Epithelial cell of alveolus of lung (primary cell): ENCODE measurements at places on chromosomes 2 and 18. TPM values are rescaled to one million over a fixed set of nuclear protein-coding genes. Genes with fewer than 3 reads are reported as not detected.

The DLGAP1 gene
- total RNA-seq, result under 0.01 and 0.64 TPM in 2 replicates

The LYPD1 gene
- 0.64 and 26.1 TPM in 2 replicates for total RNA-seq

The ANAPC1 gene
- 23.2 and 28.8 TPM in 2 replicates for total RNA-seq

The CDCA7 gene
- 9.0 and 17.3 TPM in 2 replicates for total RNA-seq

The ABCG5 gene
- total RNA-seq, result not detected in 2 replicates

The ACADL gene
- total RNA-seq, result under 0.01 TPM in 1 of 2 replicates, not detected in the other

The GPD2 gene
- 25.2 and 31.0 TPM in 2 replicates for total RNA-seq

The MAP3K2 gene
- total RNA-seq, result 20.2 and 30.6 TPM in 2 replicates

The SELENOI gene
- 15.3 and 18.1 TPM in 2 replicates for total RNA-seq

The EML6 gene
- 0.65 TPM in 1 of 2 replicates, not detected in the other for total RNA-seq

The ZNF892 gene
- 2.2 and 5.7 TPM in 2 replicates for total RNA-seq

The OTOS gene
- not detected in 2 replicates for total RNA-seq

The IL36G gene
- not detected in 2 replicates for total RNA-seq

The MEP1B gene
- total RNA-seq, result not detected in 2 replicates

The PROKR1 gene
- total RNA-seq, result 0.08 and 0.13 TPM in 2 replicates
